ENCODE measurements at places on chromosomes 4 and X.
A peak's percentile ranks its signal among the peaks of the same experiment; 100 is the strongest.

DNA sequence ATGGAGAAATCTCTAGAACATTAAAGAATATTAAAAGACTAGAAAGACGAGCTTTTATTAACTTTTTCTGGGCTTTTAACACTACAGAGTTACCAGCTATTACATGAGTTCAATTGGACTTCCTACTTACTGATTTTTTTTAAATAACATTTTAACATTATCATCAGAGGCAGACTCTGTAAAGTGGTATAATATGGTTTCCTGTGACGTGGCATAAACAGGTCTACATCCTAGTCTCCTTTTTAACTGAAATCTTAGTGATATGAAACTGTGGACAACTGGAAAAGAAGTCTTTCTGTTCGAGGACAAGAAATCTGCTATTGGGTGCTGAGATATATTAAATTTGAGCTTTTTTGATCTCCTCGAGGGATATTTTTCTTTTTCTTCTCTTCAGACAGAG lies 48.7 kb upstream of the ABCG2 start:
- no peak for DNase-seq

- no peak for DNase-seq
Measured at GRCh38 chr4:101259876-101260275, 87.5 kb downstream of the PPP3CA start.

GRCh38 chr4:154643493-154643892 lies 31.0 kb upstream of the FGG start:
- DNase-seq, result no peak

GRCh38 chrX:53526999-53527398 lies 92.8 kb upstream of the HSD17B10 start:
- DNase-seq, result no peak

GRCh38 chr4:37781131-37781455 lies 45.4 kb upstream of the PGM2 start:
- DNase-seq, result no peak

DNA sequence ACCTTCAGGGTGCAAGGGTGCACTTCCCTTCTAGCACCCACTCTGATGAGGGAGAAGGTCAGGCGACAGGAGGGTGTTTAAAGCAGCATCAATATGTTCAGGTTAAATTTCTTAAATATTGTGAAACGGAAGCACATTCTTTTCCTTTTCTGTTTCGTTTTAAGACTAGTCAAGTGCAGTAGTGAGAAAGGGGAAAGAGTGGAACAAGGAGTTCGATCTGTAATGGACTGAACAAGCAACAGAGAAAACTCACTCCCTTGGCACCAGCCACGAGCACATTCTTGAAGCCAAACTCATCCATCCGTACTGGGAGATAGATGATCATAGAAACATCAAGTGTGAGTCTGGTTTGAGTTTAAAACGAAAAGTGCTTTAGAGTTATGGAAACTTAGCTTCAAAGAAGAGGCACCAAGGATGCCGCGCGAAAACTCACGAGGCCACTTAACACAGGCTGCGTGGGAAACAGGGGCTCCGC lies 815 bp downstream of the FAM53A start:
- no peak for DNase-seq

DNA sequence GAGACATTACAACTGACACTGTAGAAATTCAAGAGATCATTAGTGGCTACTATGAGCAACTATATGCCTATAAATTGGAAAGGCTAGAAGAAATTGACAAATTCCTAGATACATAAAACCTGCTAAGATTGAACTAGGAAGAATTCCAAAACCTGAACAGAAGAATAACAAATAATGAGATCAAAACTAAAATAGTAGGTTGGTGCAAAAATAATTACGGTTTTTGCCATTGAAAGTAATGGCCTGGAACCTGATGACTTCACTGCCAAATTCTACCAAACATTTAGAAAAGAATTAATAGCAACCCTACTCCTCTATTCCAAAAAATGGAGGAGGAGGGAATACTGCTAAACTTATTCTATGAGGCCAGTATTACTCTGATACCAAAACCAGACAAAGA lies 824.9 kb downstream of the KLHL13 start:
- DNase-seq, result no peak

- no peak for DNase-seq
Measured at GRCh38 chr4:6495296-6495590, 22.8 kb upstream of the PPP2R2C start.

DNA sequence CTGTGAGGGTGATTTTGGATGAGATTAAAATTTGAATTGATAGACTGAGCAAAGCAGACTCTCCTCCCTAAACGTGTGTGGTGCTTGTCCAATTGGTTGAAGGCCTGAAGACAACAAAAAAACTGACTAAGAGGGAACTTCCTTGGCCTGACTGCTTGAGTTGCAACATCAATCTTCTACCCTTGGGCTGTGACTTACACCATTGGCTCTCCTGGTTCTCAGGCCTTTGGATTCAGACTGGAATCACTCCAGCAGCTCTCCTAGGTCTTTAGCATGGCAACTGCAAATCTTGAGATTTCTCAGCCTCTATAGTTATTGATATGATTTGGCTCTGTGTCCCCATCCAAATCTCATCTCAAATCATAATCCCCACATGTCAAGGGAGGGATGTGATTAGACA lies 49.7 kb upstream of the IGFBP7 start:
- no peak for DNase-seq

GRCh38 chr4:76991161-76991660 lies 41.7 kb downstream of the SEPTIN11 start:
- no peak for DNase-seq

- DNase-seq, result peak; percentile 42
Measured at GRCh38 chr4:153466081-153466948, at the start of gene TMEM131L. TMEM131L (plus strand) TSS chr4:153466360; CDS start chr4:153466398, 38 bp downstream.

GRCh38 chrX:17443556-17443955 lies 68.6 kb downstream of the NHS start:
- no peak for DNase-seq

DNA sequence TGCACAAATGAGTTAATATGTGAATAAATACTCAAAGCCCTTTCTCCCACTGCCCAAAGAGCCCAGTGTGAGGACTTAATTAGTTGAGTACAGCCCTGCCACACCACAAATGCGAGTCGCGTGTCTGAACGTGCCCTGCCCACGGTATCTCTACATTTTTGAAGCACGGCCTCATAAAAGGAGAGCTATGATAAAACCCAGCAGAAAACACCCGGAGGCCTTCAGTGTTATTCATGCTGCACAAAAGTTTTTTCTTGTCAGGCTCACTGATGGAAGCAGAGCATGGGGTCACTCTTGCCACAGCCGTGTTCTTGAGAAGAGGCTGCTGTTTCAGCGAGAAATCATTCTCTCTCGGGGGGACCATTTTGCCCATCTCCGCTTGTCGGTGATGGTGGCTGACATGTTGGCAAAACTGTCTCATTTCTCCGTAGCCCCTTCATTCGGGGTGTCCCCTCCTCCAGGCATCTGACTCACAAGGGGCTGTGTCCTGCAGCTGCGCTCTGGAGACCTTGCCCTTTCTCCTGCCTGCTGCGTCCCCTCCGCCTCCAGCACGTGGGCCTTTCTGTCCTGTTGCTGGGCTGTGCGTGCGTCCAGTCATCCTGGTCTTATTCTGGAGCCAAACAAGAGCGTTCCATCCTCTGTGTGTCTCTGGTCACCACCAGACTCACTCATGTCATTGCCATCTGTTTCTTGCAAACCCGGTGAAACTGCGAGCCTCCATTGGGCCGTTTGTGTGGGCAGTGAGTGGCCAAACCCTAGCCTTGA lies 88.8 kb downstream of the SORCS2 start:
- DNase-seq, result no peak

DNA sequence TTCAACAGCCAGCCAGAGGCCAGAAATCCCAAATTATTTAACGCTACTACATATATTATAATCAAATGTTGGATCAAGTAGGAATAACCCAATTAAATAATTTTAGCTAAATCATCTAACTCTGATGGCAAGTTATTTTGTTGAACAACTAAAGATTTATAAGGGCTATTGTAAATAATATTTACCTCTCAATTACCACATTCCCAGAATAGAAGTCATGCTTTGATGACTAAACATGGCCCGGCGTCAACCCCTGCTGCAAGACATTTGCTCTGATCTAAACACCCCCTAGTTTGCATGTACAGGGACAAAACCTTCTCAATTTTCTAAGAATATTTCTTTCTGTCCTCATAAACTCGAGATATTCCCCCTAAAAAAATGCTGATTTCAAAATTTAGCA lies 14.2 kb downstream of the VEGFC start:
- DNase-seq, result no peak

DNA sequence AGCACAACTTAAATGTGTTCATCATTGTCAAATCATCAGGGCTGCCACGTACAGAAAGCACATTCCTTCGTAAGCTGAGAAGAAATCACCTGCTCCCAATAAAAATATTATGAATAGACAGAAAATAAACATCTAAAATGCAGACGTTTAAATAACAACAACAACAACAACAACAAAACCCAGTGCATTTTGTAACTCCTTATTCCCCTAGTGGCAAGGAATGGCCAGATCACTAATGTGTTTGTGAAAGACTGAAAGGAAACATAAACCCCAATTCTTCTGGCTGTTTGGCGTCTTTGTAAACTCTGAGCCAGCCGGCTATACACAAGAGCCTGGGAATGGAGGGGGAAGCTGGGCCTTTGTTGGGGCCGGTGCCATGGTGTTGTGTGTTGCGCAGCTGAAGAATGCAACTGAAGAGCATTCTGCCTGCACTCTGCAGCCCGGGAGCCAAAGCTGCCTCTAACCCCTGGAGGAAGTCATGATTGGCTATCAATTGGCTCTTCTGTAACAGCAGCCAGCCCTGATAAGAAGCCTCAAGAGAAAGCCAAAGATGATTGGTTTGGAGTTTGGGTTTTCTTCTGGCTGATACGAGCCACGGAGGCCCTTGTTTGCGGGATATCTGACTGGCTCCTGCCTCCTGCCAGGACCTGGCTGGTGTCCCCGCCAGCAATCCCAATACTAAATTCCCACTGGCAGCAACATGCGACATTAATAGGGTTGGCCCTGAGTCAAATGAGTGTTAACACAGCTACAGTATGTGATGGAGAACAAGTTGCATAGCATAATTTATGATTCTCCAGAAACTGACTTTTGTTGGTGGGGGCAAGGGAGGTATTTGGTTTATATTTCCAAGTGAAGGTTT lies 89.7 kb upstream of the TFDP3 start:
- DNase-seq, result no peak

- DNase-seq, result no peak
Measured at GRCh38 chrX:2664502-2664901, 26.6 kb upstream of the CD99 start.

DNA sequence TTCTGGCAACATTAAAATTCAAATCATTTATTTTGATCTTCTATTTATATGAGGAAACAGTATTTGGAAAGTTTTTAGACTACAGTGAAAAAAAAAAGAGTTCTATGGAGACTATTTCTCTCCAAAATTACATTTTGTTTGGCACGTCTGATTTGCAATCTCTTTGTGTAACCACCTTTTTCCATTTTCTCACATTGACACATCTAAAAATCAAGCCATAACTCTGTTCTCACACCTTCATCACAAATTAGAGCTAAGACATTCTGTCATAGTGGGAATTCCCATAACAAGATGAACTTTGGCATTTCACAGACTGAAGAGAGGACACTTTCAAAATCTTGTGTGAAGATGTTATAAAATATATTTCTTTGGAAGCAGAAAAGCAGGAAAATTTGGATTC lies 468.9 kb downstream of the GRIA2 start:
- DNase-seq, result no peak

DNA sequence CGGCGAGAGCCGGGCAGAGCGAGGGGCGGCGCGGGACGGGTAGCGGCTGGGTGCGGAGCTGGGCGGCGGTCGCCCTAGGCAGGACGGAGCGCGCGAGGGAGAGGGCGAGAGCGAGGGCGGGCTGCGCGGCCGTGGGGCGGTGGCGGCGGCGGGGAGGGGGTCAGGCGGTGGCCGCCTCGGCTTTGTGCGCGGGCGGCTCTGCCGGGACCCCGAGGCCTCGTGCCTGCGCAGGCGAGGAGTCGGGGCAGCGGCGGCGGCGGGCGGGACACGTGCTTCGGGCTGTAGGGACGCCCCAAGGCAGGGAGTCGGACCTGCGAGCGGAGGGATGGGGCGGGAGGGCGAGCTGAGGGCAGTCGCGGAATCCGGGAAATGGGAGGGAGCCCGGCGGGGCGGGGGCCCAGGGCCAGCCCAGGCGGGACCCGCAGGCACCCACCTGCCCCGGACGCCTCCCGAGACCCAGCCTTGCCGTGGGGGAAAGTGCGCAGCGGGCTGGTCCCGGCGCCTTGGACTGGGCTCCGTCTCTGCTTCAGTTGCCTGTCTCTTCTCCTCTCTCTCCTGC lies 465 bp downstream of the BMPR1B start:
- DNase-seq, result no peak

DNA sequence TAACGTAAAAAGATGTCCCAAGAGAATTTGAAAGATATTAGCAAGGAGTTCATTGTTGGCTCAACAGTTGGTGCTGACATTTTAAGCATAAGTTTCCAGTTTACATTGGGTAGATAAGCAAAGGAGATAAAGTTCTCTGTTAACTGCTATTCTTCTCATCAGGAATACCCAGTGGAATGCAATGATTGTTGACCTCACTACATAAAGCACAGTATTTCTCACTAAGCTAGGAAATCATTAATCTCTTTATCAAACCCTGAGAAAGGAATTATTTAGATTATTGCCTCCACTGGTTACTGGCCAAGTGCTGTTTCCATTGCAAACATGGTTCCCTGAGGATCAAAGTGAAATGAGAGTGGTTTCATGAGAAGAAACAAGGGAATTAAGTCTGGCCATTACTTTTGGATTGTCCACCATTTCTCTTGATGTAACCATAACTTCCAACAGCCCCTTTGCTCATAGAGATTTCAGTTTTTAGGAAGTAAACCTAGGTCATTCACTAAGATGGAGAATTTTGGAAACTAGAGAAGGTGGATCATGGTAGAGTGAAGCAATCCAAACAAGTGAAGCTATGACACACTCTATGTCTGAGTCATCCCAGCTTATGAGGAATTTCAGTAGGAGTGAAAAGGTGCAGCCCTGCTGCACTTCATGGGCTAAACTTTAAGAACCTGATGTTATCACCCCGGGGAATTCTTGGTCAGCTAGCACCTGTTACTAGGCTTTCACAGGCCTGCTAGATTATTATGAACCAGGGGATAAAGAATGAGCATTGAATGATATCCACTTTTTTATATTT lies 163.4 kb downstream of the AREG start:
- DNase-seq, result no peak

DNA sequence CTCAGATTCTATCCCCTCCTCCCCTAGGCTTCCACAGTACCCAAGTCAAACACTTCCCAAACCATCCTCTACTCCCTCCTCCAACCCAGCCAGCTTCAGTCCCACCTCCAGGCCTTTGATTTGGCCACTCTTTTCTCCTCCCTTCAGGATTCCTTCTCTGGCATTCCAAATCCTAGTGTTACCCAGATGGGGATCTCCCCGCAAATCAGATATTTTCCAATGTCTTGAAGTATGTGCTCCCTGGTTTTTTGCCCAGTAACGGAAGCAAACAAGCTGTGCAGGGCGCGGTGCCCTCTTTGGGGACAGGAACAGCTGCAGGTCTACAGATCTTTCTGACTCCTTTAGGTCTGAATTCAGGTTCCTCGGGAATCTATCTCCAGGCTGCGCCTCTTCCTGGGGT lies 2.2 kb upstream of the SYN1 start:
- no peak for DNase-seq

- no peak for DNase-seq
Measured at GRCh38 chr4:90816754-90817153, 689.6 kb downstream of the CCSER1 start.
